Stimulated activated CD4-positive, alpha-beta T cell treated with anti-CD3 and anti-CD28 coated beads, Interleukin-1b, Interleukin-23, amount 100 ng/mL, for 1 hour (primary cell): ENCODE measurements at places on chromosomes 13 and 19.

DNA sequence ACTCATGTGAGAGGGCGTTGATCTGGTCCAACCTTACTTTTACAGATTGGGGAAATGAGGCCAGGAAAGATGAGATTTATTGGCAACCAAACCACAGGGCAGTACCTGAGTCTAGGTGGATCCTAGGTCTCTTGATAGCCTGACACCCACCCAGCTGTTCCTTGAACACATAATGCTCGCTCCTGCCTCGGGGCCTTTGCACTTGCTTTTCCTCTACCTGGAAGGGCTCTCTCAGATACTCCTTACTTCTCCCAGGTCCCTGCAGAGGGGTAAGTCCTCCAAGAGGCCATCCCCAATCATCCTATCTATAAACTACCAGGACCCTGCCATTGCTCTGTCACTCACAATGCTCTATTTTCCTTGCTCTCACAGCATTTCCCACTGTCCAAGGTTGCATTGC is 7.4 kb downstream of the ZNF575 start:
- no peak for DNase-seq

DNA sequence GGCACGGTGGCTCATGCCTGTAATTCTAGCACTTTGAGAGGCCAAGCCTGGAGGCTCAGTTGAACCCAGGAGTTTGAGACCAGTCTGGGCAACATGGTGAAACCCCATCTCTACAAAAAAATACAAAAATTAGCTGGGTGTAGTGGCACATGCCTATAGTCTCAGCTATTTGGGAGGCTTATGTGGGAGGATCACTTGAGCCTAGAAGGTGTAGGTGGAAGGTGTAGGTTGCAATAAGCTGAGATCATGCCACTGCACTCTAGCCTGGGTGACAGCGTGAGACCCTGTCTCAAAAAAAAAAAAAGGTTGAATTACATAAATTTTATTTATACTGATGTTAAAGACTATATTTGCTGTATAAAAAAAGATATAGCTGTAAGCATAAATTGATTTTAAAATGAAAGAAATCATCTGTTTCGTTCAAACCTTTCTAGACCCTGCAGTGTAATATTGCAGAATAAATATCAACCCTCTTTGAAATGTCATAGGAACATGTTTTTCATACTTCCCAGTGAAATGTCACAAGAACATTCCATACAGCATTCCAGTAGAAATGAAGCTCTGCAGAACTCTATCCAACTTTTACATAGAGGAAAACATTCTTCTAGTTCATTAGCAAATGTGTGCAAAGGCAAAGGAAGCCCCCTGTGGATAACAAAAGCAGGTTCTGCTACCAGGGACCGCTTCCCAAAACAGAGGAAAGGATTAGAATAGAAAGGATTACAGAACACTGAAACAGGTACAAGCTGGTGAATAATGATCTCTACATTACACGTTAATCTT is 76.0 kb downstream of the CAB39L start:
- no peak for DNase-seq

GRCh38 chr13:21242236-21242635 is 65.8 kb downstream of the MRPL57 start:
- DNase-seq = no peak

DNA sequence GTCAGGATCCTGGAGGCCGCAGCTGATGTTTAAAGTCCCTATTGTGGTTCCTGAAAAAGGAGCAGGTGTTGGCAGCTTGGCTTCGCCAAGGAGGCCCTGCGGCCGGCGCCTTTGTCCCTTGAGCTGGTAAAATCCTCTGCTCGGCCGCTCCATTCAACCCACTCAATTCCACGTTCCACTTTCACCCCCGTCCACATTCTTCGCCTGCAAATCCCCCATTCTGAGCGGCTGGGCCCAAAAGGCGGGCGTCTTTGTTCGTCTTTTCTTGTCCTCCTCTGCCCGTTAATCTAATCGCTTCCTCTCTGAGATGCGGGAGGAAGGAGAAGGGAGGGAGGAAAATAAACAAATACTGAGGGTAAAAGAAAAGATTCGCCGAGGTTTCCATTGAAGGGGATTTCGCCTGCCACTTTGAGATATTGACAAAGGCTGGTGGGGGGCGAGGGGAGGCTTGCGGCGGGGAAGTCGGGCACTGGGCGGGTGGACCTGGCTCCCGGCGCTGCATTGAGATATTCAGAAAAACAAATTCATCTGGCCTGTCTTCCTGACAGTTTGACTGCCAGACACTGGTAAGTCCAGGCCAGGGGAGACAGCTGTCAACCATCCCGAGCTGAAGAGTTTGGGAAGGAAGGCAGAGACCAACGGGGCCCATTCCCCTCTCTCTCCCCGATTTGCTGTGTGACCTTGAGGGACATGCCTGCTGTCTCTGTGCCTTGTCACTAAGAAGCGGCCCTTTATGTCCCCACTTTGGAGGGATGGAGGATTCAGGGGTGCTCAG is 37.6 kb downstream of the ZNRF4 start:
- DNase-seq = no peak

- no peak for DNase-seq
Measured at GRCh38 chr13:38542601-38543000, 144.3 kb upstream of the FREM2 start.

DNA sequence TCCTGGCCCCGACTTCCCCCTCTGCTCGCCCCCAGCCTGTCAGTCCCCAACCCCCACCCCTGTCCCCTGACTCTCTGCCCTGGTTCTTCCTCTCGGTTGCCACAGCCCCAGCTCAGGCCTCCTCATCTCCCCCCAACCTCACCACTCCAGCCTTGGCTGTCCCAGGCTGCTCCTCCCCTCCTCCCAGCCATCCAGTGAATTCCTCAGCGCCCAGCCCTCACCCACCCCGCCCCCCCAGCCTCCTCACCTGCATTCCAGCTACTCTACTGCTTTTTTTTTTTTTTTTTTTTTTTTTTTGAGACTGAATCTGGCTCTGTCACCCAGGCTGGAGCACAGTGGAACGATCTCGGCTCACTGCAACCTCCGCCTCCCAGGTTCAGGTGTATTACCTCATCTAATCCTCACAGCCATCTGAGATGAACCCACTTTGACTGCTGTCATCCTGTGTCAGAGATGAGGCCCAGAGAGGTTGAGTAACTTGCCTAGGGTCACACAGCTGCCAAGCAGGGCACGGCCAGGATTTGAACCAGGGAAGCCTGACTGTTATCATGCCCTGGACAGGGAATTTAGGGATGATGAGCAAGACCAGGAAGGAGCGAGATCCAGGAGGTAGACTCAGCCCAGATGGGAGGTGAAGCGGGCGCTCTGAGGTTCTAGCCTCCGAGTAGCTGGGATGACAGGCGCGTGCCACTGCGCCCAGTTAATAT is 2.6 kb downstream of the SULT2B1 start:
- no peak for DNase-seq

- no peak for DNase-seq
Measured at GRCh38 chr13:27112006-27112405, 59.6 kb downstream of the USP12 start.

GRCh38 chr13:42106998-42107397 is 58.5 kb downstream of the DGKH start:
- DNase-seq = no peak

- DNase-seq = no peak
Measured at GRCh38 chr13:113904411-113904810, 40.5 kb upstream of the GAS6 start.

GRCh38 chr13:112248406-112248760 is 127.8 kb upstream of the SPACA7 start:
- no peak for DNase-seq

GRCh38 chr19:19558055-19558454 is 20.0 kb downstream of the CILP2 start:
- DNase-seq = no peak

DNA sequence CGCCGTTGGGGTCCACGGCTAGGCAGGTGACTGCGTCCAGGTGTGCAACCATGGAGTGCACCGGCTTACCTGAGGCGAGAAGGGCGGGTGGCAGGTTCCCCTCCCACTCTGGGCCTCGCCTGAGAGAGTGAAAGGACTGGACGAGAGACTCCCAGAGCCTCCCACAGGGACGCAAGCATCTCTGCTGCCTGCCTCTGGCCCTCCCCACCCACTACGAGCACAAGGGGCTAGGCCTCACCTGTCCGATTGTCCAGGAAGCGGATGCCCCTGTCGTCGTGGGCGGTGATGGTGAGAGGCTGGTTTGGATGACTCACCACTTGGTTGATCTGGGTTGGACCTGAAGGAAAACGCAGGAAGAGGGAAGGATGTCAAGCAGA is 5.1 kb upstream of the PRKD2 start:
- DNase-seq = no peak

DNA sequence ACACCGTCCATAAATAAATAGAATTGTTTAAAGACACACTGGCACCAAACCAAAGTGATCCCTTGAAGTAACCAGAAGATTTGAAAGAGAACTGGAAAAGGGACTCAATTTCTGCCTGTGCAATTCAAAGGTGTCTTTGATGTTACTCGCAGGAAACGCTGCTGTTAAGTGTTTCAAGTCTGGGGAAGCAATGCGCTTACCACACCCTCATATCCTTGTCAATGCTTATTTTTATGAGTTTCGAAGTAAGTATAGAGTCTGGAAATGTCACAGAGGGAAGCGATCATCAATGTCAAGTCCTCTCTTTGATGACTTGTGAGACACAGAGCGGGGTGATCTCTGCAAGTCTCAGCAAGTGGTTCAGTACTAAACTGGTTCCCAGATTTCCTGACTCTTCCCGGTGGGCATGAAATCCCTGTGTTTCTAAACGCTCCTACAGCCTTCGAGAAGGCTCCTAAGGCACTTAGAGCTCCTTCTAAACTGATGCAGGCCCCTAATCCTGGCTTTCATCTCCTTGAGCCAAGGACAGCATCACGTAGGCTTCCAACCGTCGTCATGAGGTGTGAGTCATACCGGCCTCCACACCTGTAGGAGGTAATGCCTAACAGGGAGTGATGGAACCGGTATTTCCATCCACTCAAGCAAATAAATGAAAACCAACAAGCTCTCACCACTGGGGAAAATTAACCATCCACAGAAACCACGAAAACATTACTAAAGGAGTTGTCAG is 22.8 kb downstream of the SYDE1 start:
- no peak for DNase-seq

- no peak for DNase-seq
Measured at GRCh38 chr19:48569814-48570213, 17.8 kb downstream of the SULT2B1 start.

DNA sequence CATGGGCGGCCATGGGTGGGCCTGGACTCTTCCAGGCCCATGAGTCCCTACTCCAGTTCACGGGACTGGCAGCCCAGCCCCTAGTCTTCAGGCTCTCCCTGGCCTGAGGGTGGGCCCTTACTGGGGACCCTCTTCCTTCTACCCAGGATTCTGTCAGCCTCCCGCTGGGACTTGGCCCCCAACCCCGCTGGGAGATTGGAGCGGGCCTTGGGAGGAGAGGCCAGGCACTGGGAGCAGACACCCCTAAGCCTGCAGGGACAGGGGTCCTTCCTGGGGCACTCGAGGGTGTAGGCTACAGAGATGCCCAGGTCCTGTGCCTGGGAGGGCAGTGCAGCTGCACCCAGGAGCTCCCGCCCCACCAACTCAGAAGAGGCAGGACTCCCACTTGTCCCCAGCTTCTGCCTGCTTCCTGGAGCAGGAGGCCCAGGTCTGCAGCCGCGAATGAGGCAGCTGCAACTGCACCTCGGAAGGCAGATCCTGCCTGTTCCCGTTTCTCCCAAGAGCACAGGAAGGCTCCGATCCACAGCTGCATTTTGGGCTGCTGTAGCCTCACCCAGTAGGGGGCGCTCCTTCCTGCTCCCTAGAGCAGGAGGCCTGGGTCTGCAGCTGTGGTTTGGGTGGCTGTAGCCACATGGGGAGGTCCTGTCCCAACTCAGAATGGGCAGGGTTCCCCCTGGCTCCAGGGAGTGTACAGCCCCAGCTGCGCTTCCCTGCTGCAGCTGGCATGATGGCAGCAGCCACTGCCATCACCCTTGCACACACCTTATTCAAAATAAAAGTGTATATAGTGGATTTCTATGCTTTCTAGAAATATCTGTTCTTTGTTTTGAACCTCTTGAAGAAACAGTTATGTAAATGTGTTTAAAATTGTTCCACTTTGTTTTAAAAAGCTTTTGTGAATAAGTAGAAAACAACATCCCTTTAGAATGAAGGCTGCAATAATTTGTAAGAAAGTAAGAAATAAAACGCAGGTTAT is 46.8 kb downstream of the TEX26 start:
- DNase-seq = no peak
